ENCODE measurements at places on chromosomes 16 and 17. TPM values are rescaled to one million over a fixed set of nuclear protein-coding genes. Genes with fewer than 3 reads are reported as not detected.

CDYL2 gene
- total RNA-seq = 2.6 TPM

MT4 gene
- total RNA-seq = 7.5 TPM

TP53TG3C gene
- total RNA-seq = not detected

CDH16 gene
- total RNA-seq = 0.05 TPM

NUP85 gene
- total RNA-seq = 54.5 TPM

FOXF1 gene
- 0.05 TPM for total RNA-seq

PTX4 gene
- total RNA-seq = 0.05 TPM

TAT gene
- total RNA-seq = 0.09 TPM

Data from thymus (tissue), 14 donors.